NCI-H1092 treated with DMSO at 0.1 percent for 48 hours (cell line): ENCODE measurements at places on chromosomes 6 and 20.
A peak's percentile ranks its signal among the peaks of the same experiment; 100 is the strongest.

- peak; percentile 7 for DNase-seq
Measured at GRCh38 chr6:30544666-30545272, 11.5 kb downstream of the GNL1 start.

DNA sequence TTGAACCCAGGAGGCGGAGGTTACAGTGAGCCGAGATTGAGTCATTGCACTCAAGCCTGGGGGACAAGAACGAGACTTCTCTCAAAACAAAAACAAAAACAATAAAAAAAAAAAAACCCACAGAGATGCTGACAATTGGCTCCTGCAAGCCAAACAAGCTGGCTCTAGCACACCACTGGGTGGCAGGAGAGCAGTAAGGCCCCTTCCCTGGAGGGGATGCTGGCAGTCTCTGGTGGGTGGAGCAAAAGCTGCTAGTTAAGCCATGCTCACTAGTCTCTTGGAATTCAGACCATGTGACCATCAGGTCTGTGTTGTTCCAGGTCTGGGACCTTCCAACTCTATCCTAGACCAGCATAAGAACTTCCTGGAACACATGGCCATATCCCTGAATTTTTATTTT lies 18.9 kb upstream of the DSN1 start:
- no peak for DNase-seq

- DNase-seq, result no peak
Measured at GRCh38 chr6:132122871-132123270, 171.7 kb upstream of the CCN2 start.

GRCh38 chr20:2983508-2983907 lies 59.9 kb upstream of the GNRH2 start:
- DNase-seq, result no peak

GRCh38 chr20:25848222-25848621 lies 151.6 kb upstream of the ZNF337 start:
- no peak for DNase-seq

GRCh38 chr20:4283016-4283415 lies 267.7 kb upstream of the RNF24 start:
- DNase-seq, result no peak

DNA sequence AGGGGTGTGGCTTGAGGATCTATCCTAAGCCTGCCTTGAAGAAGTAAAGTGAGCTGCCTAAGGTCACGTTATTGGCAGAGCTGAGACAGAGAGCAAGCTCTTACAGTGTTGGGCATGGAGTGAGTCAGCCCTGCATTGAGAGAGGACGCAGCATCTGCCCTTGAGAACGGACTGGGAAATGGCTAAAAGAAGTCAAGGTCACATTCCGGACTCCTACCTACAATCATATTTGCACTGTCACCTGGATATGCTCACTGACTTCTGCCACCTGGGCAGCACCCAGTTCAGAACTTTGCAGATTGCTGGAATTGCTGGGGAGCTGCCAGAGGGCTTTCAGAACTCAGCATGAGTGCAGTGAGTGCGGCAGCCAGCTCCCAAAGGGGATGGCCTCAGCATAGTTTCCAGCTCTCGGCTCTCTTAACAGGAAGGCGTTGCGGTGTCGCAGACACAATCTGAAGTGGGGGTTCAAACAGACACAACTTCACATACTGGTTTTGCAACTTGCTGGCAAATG lies 199.3 kb upstream of the SGK1 start:
- DNase-seq, result peak; percentile 14

DNA sequence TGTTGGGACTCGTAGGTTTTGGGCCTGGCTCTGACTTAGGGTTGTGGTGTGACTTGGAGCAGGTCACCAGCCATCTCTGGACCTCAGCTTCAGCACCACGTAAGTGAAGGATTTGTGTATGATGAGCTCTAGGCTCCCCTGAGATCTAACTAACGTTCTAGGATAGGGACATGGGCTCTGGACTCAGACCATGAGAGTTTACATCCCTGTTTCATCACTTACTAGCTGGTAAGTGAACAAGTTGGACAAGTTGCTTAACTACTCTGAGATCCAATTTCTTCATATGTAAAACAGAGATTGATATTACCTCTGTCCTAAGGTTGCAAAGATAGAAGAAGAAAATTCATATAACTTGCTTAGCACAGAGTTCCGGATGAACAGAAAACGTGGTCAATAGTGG lies 20.3 kb upstream of the PNPLA1 start:
- DNase-seq, result no peak

GRCh38 chr6:63553900-63554299 lies 18.4 kb upstream of the LOC128125822 start:
- no peak for DNase-seq

- peak; percentile 89 for DNase-seq
Measured at GRCh38 chr20:21615617-21616080, 89.8 kb upstream of the PAX1 start.

- peak; percentile 63 for DNase-seq
Measured at GRCh38 chr6:33768644-33769120, 20.2 kb downstream of the LEMD2 start.

DNA sequence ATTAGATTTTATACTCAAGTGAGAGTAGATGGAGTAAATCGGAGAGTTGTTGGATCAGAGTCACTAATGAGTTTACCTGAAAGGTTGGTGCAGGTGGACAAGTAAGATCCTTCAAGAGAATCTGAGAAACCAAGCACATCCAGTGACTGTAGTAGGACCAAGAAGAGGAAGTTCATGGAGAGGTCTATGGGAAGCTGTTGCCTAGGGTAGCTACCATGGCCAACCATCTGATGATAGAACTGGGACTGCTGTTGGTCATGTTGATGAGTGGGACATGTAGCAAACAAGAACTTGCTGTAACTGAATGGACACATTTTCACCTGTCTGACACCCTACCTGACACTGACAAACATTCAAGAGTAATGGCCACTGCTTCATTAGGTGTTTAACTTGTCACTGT lies 11.3 kb upstream of the ADGB start:
- DNase-seq, result no peak

- DNase-seq, result no peak
Measured at GRCh38 chr6:89602166-89602565, 36.4 kb downstream of the LYRM2 start.

GRCh38 chr20:8389381-8390036 lies 257.4 kb downstream of the PLCB1 start:
- peak; percentile 60 for DNase-seq

DNA sequence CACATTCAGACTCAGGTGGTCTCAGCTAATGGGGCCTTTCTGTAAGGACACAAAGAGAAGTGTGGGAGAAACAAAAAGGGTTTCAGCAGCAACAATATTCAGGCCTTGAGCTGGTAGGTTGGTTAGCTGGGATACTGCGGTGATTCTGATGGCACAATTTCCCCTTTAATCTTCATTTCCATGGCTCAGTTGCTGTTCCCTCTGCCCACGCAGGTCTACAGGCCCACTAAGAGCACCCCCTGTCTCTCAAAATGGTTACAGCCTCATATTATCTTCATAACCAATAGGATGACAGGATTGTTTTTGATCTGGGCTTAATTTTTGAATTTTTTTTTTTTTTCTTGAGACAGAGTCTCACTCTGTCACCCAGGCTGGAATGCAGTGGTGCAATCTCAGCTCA lies 48.9 kb downstream of the MYB start:
- no peak for DNase-seq

DNA sequence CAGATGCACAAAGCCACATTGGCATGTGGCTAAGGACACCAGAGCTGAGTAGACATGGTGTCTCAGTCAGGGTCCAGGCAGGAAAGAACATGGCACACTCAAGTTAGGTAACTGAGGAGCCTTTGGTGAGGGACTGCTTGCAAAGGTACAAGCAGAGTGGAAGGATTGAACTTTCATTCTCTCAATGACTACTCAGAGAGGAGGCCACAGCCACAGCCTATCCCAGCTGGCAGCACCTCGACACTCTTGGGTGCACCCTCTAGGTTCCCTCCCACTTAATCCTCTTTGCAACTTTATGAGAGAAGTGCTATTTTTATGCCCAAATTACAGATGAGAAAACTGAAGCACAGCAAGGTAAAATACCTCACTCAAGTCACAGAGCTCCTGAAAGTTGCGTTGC lies 73.4 kb downstream of the ISM1 start:
- no peak for DNase-seq

GRCh38 chr6:93721386-93722048 lies 302.2 kb upstream of the EPHA7 start:
- DNase-seq, result peak; percentile 68

DNA sequence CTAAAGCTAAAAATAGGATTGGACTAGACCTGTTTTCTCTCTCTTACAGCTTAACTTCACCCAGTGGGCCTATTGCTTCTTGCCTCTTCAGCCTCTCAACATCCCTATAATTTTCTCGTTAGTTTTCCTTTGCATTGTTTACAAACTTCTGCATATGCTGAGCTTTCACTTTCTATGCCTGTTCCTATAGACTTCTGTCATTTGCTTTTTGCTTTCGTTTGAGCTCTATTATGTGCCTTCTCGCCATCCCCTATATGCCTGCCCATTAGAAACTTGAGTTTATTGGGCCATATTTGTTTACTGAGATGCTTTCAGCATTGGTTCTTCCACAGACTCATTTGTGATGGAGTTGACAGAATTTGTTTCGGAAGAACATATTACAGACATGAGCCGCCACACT lies 40.9 kb downstream of the NCOA7 start:
- DNase-seq, result no peak
